Activated CD4-positive, alpha-beta T cell treated with anti-CD3 and anti-CD28 coated beads, Interleukin-2, amount 50 U/mL, for 24 hours (primary cell): ENCODE measurements at places on chromosomes 11 and 22.

DNA sequence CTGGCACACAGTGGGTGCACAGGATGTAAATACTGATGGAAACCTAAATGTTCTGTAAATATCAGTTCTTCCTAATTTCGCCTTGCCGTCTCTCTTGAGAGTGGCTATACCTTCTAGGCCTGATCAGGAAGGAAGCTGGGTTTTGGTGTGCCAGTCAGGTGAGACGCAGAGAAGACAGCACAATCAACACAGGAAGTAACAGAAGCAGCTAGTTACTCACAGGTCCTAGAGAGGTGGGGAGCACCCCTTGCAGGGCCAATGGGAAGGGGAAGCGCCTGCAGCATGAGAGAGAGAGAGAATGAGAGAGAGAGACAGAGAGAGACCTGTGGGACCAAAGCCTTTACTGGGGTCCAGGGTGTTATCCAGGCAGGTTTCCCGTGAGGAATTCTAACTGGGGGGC, 80.8 kb downstream of the FBLN1 start:
- DNase-seq: no peak

- no peak for DNase-seq
These were observed 47.4 kb downstream of the SYT13 start for GRCh38 chr11:45238724-45239123.

DNA sequence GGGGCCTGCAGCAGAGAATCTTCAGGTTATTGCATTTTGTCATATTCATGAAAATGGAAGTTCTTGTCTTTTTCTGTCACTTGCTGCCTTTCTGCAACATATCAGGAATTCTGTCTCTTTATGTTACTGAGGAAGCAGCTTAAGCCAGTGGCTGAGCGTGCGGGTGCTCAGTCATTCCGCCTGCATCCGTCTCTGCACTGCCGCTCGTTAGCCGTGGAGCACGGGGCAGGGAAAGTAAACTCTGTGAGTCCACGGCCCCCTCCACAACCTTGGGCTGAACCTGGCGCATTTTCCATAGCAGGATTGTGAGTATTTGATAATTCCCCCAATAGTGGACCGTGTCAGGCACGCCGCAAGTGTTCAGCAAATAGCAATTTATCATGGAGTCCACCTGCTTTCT, 1007.7 kb downstream of the BRD1 start:
- DNase-seq: no peak

GRCh38 chr22:21936151-21936775, 16.4 kb downstream of the PPM1F start:
- DNase-seq: no peak

DNA sequence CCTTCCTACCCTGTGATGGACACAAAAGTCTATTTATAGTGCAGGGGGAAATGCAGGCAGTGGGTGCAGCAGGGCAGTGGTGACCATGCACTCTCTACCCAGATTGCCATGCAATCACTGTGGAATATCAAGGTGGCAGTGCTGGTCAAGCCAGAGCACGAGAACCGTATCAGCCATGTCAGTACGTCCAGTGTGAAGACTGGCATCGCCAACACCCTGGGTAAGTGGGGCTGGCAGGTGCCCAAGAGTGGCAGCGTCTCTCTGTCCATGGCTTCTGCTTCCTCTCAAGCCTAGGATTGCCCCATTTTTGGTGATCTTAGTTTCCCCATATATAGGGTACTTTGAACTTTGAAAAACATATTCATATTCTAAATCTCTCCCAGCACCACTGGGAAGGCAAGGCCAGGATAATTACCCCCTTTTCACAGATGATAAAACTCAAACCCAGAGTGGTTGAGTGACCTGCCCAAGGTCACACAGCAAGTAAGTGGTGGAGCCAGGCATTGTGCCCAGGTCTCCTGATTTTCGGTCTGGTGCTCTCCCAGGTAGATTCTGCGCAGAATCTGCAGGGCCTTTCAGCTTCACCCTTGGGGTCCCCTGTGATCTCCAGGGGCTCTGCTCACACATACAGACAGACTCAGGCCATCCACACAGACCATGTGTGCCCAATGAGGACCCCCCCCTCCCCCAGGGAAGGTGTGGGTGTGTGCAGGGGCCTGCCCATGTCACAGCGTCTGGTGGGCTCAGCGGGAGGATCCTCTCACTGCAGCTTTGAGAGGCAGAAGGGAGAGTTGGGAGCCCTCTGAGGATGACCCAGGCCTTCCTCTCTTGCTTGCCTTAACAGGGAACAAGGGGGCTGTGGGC, 7.1 kb downstream of the INPPL1 start:
- no peak for DNase-seq

GRCh38 chr11:107591378-107592230, 657 bp downstream of the ELMOD1 start:
- DNase-seq: no peak

- DNase-seq: no peak
These were observed 3.9 kb downstream of the CNIH2 start for GRCh38 chr11:66281776-66282467.

DNA sequence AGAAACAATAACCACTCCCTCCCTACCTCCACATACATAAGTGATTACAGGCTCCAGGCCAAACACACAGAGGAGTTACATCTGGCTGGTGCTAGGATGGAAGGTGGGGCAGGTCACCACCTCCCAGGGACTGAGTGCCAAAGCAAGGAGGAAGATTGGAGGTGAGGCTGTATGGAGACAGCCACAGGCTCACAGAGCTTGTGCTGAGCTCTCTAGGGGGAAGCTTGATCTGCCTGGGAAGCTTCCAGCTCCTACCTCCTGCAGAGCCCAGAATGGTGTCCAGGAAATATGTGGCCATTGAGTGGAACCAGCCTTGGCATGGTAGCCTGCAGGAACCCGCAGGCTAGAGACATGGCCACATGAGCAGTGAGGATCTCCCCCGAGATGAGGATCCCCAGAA, 3.6 kb upstream of the MED15 start:
- no peak for DNase-seq
